ENCODE measurements at places on chromosomes 12 and 14.
A peak's percentile ranks its signal among the peaks of the same experiment; 100 is the strongest.

GRCh38 chr12:32312049-32312670 lies 87.2 kb upstream of the FGD4 start:
- no peak for DNase-seq

- no peak for DNase-seq
Measured at GRCh38 chr14:39582028-39582654, 149.9 kb upstream of the FBXO33 start.

- DNase-seq, result no peak
Measured at GRCh38 chr12:130827432-130827831, 11.6 kb downstream of the STX2 start.

GRCh38 chr14:87097015-87097414 lies 896.0 kb downstream of the GALC start:
- DNase-seq, result no peak

DNA sequence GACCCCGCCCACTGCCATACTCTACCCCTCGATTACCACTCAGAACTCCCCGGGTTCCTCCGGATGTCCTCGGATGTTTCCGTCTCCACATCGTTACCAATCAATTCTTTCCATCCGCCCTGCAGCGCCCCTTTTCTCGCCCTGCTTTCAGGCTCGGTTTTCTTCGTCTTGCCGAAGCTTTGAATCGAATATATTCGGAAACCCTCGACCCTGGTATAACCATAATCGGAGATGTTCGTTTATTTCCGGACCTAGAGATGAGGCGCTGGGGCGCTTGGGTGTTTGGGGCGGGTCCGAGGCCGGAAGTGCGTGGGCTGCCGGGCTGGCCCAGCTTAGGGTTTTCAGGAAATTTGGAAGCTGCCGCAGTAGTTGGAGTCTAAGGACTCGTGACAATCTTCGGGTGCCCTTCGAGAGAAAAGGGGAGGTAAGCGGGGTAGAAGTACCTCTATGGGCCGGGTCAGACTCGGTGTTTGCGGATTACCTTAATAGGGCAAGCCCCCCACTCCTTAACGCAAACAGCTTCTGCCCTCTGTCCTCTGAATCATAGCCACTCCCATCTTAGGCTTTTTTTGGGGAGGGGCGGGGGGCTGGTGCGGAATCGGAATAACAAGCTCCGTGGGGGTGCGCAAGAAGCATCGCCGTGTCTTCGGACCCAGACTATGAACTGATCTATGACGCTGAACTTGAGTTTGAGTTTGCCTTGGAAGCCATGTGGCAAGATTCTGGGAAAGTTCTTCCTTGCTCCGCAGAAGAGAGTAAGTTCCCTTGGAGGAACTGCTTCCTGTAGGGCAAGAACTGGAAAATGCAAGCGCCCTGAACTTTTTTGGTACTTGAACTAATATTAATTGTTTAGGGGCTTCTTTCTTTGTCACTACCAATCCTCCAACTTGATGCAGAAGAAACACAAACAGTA lies at the start of gene C14orf119:
C14orf119 (plus strand) TSS at position 310 of the 913 bp plus-strand sequence. CDS start 2,154 bp downstream, outside the sequence.
- peak; percentile 99 for DNase-seq

DNA sequence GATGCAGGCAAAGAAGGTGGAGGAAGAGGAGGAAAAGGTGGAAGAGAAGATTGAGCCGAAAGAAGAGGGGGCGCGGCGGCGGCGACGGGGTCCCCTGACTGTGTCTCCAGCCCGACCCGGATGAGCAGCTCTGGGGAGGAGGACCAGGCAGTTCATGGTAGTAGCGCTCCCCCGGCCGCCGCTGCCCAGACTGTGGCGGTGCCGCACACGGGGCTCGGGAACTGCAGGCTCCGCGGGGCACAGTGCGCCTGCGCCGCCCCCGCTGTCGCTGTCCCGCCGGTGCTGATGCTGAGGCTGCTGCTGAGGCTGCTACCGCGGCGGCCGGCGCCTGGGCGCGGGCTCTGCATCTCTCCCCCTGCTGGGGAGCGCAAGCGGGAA lies at the start of gene KCNH5:
KCNH5 (minus strand) TSS at position 225 of the 378 bp plus-strand sequence. CDS start 272 bp downstream, outside the sequence.
- DNase-seq, result no peak

- DNase-seq, result no peak
Measured at GRCh38 chr14:36738269-36738668, 76.6 kb downstream of the PAX9 start.

DNA sequence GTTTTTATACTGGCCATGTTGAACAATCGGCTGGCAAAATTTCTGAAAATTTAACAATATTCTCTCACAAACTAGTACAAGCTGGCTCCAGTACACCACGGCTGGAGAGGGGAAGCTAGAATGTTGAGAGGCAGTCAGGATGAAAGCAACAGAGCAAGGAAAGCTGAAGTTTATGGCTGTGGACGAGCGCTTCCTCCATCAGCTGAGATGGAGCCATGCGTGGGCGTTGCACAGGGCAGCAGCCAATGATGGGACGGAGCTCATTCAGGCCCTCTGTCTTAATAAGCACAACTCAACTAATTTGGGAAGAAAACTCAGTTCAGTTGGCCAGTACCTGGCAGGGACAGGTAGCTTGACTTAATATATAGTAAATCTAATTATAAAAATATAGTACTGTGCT lies 14.1 kb upstream of the DCP1B start:
- DNase-seq, result no peak

- DNase-seq, result no peak
Measured at GRCh38 chr14:67571991-67572323, 28.1 kb downstream of the PIGH start.

DNA sequence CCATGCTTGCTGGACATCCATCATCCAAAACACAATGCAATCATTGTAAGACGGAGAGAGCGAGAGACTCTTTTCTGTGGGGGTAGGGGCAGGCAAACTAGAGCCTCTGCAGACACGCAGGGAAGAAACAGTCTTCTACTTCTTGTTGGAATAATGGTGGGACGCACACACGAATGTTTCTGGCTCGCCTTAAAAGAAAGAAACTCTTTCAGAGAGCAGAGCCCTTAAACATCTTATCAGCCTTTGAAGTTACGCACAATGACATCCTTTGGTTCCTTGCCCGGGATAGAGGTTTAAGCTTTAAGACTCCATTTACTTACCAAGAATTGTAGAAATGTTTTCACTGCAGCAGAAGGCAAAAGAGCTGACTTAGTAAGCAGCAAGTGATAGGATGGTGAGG lies 133.8 kb upstream of the FOXN3 start:
- DNase-seq, result no peak

GRCh38 chr12:101700299-101700820 lies 2.9 kb downstream of the CHPT1 start:
- no peak for DNase-seq

GRCh38 chr14:73686901-73687300 lies 27.3 kb downstream of the PNMA1 start:
- no peak for DNase-seq
